Endothelial cell of umbilical vein (primary cell): ENCODE measurements at places on chromosomes 16 and 17. TPM values are rescaled to one million over a fixed set of nuclear protein-coding genes. Genes with fewer than 3 reads are reported as not detected.

IKZF3 gene
- total RNA-seq: not detected in 2 replicates

ENPP7 gene
- total RNA-seq: not detected in 2 replicates

GSDMA gene
- not detected in 2 replicates for total RNA-seq

TRIM65 gene
- total RNA-seq: 28.1 and 33.5 TPM in 2 replicates

CBX2 gene
- 19.8 and 20.0 TPM in 2 replicates for total RNA-seq

STX1B gene
- 0.07 and 0.11 TPM in 2 replicates for total RNA-seq

FBXL20 gene
- 14.8 and 18.0 TPM in 2 replicates for total RNA-seq

RAB40C gene
- total RNA-seq: 16.7 and 18.8 TPM in 2 replicates

GRCh38 chr16:85384833-85385462, 228.2 kb upstream of the GSE1 start:
- DNase-seq: no peak
- H3K36me3 ChIP-seq: no peaks in the 10 kb centered on the region
- H3K4me1 ChIP-seq: no peaks in the 10 kb centered on the region
- H3K27me3 ChIP-seq: no peaks in the 10 kb centered on the region
- no peak overlapping the region for H3K4me3 ChIP-seq

DNA sequence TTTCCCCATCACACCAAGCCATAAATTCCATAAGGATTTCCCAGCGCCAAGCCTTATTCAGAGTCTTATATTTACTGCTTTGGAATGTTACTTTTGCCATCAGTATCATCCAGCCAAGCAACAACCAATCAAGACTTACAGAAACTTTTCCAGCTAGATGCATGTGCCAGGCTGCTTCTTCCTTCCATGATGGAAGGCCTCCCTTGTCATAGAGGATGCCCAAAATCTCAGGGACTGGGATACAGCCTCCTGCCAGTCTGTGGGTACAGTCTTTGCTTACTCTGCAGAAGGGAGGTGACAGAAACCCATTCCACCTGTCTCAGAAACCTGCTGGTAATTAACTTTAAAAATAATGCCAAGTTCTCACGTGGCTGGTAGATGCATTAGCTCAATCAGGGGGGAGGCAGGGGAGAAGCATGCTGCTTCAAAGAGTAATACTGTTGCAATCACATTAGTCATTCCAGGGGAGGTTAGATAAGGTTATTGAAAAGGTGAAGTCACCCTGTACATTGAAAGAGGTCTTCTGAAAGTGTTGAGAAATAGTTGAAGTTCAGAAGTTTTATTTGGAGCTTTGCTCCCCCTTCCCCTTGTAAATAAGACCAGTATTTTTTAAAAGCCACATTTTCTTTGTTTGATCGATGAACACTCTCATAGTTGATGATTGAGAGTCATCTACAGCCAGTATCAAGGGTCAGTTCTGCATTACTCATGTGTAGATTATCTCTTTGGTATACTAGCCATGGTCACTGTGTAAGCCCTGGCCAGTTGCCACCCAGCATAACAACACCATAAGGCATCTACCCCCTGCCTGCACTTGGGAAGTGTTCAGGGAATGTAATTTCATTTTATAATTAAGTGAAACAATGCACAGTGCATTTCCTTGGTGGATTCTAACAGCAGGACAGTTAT, 22.2 kb downstream of the HLF start:
- H3K27me3 ChIP-seq: no peaks in the 10 kb centered on the region
- no peaks in the 10 kb centered on the region for H3K36me3 ChIP-seq
- H3K4me1 ChIP-seq: no peaks in the 10 kb centered on the region
- no peak overlapping the region for H3K27ac ChIP-seq
- no peak for DNase-seq

DNA sequence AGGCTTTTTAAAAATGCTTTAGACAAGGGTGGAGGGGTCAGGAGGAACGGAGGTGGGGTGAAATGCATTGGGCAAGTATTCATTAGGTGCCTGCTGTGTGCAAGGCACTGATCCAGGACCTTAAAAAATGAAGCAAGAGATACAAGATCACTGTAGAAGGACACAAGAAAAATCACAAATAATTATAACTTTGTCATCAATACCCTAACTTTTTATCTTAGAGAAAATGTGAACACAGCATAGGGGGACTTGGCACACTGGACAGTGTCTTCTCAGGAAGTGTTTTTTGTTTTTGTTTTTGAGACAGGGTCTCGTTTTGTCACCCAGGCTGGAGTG, 7.0 kb downstream of the EPOP start:
- DNase-seq: no peak
- no peak overlapping the region for H3K4me3 ChIP-seq
- H3K36me3 ChIP-seq: no peaks in the 10 kb centered on the region
- no peaks in the 10 kb centered on the region for H3K4me1 ChIP-seq

DNA sequence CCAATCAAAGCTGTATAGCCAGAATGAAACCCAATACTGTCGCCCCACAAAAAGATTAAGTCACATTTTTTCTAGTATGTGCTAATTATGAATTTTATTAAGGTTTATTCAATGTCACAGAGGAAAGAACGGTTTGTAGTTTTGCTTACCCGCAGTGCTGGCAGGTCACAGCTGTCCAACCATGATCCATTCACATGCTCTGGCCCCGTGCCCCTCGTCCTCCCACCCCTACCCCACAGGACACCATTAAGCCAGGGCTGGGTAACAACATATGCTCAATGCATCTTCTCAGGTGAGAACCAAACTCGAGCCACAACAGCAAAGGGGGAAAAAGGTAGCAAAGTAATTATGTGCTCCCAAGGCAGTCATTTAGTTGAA, 589 bp upstream of the FBF1 start:
- no peak for DNase-seq
- H3K27me3 ChIP-seq: no peaks in the 10 kb centered on the region
- peaks cover 3% of the 10 kb centered on the region for H3K36me3 ChIP-seq
- H3K27ac ChIP-seq: no peak overlapping the region
